ENCODE measurements at places on chromosomes 2 and 18. TPM values are rescaled to one million over a fixed set of nuclear protein-coding genes. Genes with fewer than 3 reads are reported as not detected.

The PRKAG3 gene
- polyA plus RNA-seq, result 0.07 TPM

The ANKRD36 gene
- polyA plus RNA-seq, result 26.1 TPM

The EML6 gene
- polyA plus RNA-seq, result 16.2 TPM

The SDC1 gene
- 30.1 TPM for polyA plus RNA-seq

The ERBB4 gene
- 39.4 TPM for polyA plus RNA-seq

The TDRD15 gene
- polyA plus RNA-seq, result not detected
